H1 (cell line): ENCODE measurements at places on chromosomes 6 and 20.

DNA sequence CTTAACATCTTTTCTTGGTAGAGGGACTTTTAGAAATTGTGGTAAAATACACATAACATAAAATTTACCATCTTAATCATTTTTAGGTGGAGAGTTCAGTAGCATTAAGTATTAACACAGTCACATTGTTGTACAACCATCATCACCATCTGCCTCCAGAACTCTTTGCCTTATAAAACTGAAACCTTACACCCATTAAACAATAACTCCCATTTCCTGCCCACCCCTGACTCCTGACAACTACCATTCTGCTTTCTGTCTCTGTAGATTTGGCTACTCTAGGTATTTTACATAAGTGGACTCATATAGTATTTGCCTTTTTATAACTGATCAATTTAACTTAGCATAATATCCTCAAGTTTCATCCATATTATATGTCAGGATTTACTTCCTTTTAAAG is 88.7 kb downstream of the ZHX3 start:
- no peaks in the 10 kb centered on the region for H3K36me3 ChIP-seq
- H3K27me3 ChIP-seq, result no peaks in the 10 kb centered on the region
- no peak overlapping the region for H3K4me3 ChIP-seq
- no peak overlapping the region for H3K27ac ChIP-seq
- H3K4me1 ChIP-seq, result no peaks in the 10 kb centered on the region
- no peak for DNase-seq

DNA sequence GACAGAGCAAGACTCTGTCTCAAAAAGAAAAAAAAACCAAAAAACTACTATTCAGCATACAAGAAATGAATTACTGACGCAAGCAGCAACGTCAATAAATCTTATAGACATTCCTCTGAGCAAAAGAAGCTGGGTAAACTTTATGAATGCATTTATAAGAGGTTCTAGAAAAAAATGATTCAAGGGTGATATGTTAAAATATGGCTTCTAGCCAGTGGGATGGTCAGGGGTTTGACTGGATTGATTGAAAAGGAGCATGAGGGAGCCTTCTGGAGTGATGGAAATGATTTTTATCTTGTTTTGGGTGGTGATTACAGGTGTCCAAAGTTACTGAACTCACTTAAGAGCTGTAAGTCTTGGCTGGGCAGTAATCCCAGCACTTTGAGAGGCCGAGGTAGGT is 64.9 kb upstream of the SALL4 start:
- H3K4me1 ChIP-seq, result no peaks in the 10 kb centered on the region; the same call in 1 of the 2 replicates
- no peak overlapping the region for H3K27ac ChIP-seq
- no peak for DNase-seq
- H3K27me3 ChIP-seq, result no peaks in the 10 kb centered on the region
- no peak overlapping the region for H3K4me3 ChIP-seq

DNA sequence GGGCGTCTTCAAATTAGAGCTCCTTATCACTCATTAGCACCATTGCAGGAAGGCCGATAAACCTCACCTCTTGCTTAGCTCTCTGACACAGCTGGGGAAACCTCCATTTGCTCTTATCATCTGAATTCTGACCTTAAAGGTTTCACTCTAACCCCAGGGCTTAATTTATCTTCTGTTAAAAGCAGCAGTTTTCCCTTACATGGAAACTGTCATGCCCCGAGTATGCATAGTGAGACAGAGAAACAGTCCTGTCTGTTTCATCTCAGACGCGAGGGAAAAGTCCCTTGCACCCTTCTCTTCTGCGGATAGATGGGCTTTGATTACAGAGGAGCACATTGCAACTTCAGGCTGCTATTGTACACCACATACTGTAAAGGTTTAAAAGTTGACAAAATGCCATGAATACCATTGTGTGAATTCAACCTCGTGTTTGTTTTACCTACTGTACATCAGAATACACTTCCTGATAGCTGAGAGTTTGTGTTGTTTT is 191.5 kb upstream of the BMP2 start:
- DNase-seq, result no peak
- no peak overlapping the region for H3K27ac ChIP-seq
- no peaks in the 10 kb centered on the region for H3K36me3 ChIP-seq
- H3K27me3 ChIP-seq, result no peaks in the 10 kb centered on the region
- H3K4me3 ChIP-seq, result no peak overlapping the region
- H3K4me1 ChIP-seq, result no peaks in the 10 kb centered on the region

DNA sequence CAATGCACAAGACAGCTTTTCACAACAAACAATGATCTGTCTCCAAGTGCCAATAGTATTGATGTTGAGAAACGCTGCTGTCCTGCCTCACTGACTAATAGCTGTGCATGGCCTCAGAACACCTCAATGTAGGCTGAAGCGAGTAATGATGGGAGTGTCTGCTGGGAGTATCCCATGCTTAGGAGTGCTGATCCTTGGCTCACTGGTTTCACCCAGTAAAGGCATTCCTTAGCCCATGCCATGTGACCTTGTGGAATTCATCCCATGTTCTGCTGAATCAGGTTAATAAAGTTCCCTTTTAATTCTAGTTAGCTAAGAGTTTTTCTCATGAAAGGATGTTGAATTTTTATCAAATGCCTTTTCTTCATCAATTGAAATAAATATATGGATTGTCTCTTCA is 3.8 kb upstream of the WFDC12 start:
- no peak overlapping the region for H3K27ac ChIP-seq
- no peak overlapping the region for H3K4me3 ChIP-seq
- no peaks in the 10 kb centered on the region for H3K36me3 ChIP-seq
- H3K27me3 ChIP-seq, result no peaks in the 10 kb centered on the region
